Hematopoietic multipotent progenitor cell treated with erythropoietin and hydrocortisone succinate and interleukin-3 and kit ligand, for 8 days (in vitro differentiated cells): ENCODE measurements at places on chromosomes 11 and 22.

- DNase-seq, result no peak
Observed at GRCh38 chr22:30323246-30323645, 3.5 kb downstream of the TBC1D10A start.

- DNase-seq, result no peak
Observed at GRCh38 chr11:43545610-43546009, 134.9 kb upstream of the HSD17B12 start.

GRCh38 chr22:26302726-26303125 is 126.3 kb upstream of the ASPHD2 start:
- DNase-seq, result no peak

DNA sequence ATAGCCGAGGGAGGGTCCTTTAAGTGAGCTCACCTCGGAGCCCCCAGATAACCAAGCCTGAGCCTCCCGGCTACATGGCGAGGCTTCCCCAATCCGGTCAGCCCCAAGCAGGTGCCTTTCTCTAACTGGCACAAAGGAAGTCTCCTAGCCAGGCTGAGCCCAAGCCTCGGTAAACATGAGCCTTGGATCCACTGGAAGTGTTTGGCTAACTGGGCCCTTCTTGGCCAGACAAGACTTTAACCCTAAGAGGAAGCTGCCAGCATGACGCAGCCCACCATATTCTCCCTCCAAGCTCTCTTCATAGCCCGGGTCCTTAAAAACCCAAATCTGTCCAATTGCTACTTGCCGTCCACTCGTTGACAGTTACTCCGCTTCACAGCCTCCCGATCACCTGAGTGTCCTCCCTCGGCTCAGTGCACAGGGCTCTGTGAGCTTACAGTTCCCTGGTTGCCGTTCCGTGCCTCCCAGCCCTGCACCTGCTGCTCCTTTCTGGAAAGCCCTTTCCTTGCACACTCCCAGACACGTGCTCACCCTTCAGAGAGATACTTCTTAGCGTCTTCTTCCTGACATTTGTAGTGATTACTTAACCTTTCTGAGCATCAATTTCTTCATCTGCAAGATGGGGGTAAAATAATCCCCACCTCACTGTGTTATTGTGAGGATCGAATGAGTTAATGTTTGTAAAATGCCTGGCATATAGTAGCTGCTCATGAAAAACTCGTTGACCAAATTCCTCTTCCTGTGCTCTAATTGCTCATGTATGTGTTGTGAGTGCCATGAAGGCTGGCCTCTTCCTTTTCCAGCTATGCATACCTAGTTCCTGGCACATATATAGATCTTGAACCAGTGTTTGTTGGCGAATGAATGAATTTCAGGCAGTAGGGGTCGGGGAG is 25.6 kb downstream of the TXN2 start:
- DNase-seq, result no peak

- peak; percentile 36 for DNase-seq
Observed at GRCh38 chr11:14974515-14975251, 2.5 kb upstream of the CALCA start.

DNA sequence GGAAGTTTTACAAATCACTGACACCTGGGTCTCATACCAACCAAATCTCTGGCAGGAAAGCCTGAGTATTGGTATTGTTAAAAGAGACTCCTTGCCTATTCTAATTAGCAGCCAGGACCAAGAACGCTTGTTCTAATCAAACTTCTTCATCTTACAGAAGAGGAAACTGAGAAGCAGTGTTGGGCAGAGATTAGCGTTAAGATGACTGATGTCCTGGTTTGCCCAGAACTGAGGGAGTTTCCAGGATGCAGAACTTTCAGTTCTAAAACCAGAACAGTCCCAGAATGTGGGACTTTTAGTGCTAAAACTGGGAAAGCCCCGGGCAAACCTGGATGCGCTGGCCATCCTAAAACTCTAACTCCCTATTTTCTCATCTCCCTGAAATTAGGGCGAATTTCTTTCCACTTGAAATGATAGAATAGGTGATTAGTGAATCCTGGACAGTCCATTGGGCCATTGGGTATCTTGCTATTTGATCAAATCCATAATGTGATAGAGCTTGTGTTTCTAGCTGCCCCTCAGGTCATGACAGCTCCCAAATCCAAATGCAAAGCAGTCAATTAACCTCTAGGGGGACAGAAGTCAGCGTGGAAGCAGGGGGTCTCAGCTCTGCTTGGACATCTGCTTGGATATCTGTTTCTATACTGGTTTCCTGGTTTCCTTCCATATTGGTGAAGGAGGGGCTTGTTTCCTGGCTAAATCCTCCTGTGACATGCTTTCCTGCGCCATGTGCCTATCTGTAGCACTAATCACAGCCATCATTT is 16.0 kb upstream of the TMPRSS13 start:
- DNase-seq, result no peak
